BJ (cell line): ENCODE measurements at places on chromosomes 12 and 14. TPM values are rescaled to one million over a fixed set of nuclear protein-coding genes. Genes with fewer than 3 reads are reported as not detected.

Gene C12orf42
- polyA plus RNA-seq = not detected in 2 replicates

Gene SVOP
- not detected in 2 replicates for polyA plus RNA-seq

Gene ARMH4
- 1.6 and 1.8 TPM in 2 replicates for polyA plus RNA-seq

Gene SERPINA3
- polyA plus RNA-seq = 0.70 and 0.91 TPM in 2 replicates

Gene TMEM229B
- 0.25 and 0.37 TPM in 2 replicates for polyA plus RNA-seq

Gene AQP5
- not detected in 2 replicates for polyA plus RNA-seq

Gene RTL1
- not detected in 2 replicates for polyA plus RNA-seq

Gene C1QL4
- polyA plus RNA-seq = not detected in 2 replicates

Gene RTN1
- polyA plus RNA-seq = 0.18 and 0.36 TPM in 2 replicates

Gene WDR89
- polyA plus RNA-seq = 2.0 and 5.6 TPM in 2 replicates

Gene ABCB9
- 3.9 and 6.1 TPM in 2 replicates for polyA plus RNA-seq

Gene ZDHHC22
- not detected in 2 replicates for polyA plus RNA-seq

Gene AMIGO2
- 107 and 149 TPM in 2 replicates for polyA plus RNA-seq

Gene ACRBP
- 0.17 and 0.40 TPM in 2 replicates for polyA plus RNA-seq

Gene KRT82
- polyA plus RNA-seq = not detected in 2 replicates

Gene GARIN6
- not detected in 2 replicates for polyA plus RNA-seq

Gene RIPK3
- 4.3 and 4.4 TPM in 2 replicates for polyA plus RNA-seq

Gene SLCO1A2
- not detected in 2 replicates for polyA plus RNA-seq

Gene HCAR3
- polyA plus RNA-seq = not detected in 2 replicates

Gene CFL2
- 81.4 and 206 TPM in 2 replicates for polyA plus RNA-seq

Gene FAM90A1
- polyA plus RNA-seq = 0.20 and 0.22 TPM in 2 replicates

Gene CRY1
- polyA plus RNA-seq = 6.9 and 10.9 TPM in 2 replicates

Gene NEUROD4
- not detected in 2 replicates for polyA plus RNA-seq

Gene DLK1
- not detected in 2 replicates for polyA plus RNA-seq

Gene KRT81
- polyA plus RNA-seq = 15.7 and 24.7 TPM in 2 replicates

Gene SCNN1A
- 0.18 and 0.36 TPM in 2 replicates for polyA plus RNA-seq

Gene TMEM132D
- polyA plus RNA-seq = 0.02 TPM in 2 replicates

Gene NUP37
- 22.6 and 46.2 TPM in 2 replicates for polyA plus RNA-seq

Gene CYP27B1
- 0.76 and 0.91 TPM in 2 replicates for polyA plus RNA-seq

Gene RASSF9
- 0.09 and 0.16 TPM in 2 replicates for polyA plus RNA-seq

Gene MANSC4
- polyA plus RNA-seq = not detected in 2 replicates

Gene HOXC12
- 0.05 and 0.06 TPM in 2 replicates for polyA plus RNA-seq

Gene POTEG
- not detected in 2 replicates for polyA plus RNA-seq

Gene LBHD2
- polyA plus RNA-seq = not detected in 2 replicates

Gene LAG3
- polyA plus RNA-seq = 0.28 and 0.50 TPM in 2 replicates

Gene DTX1
- not detected in 2 replicates for polyA plus RNA-seq

Gene SLC25A47
- polyA plus RNA-seq = not detected in 2 replicates

Gene AKAP5
- polyA plus RNA-seq = 0.17 and 0.40 TPM in 2 replicates

Gene OR4E2
- polyA plus RNA-seq = not detected in 2 replicates

Gene CCDC177
- polyA plus RNA-seq = not detected in 2 replicates

Gene TAS2R8
- not detected in 2 replicates for polyA plus RNA-seq

Gene LGALS3
- polyA plus RNA-seq = 182 and 197 TPM in 2 replicates

Gene FRMD6
- 507 and 540 TPM in 2 replicates for polyA plus RNA-seq

Gene TTC6
- not detected in 2 replicates for polyA plus RNA-seq

Gene PLD4
- polyA plus RNA-seq = 0.02 and 0.05 TPM in 2 replicates

Gene MYF5
- not detected in 2 replicates for polyA plus RNA-seq

Gene MYO1H
- not detected in 2 replicates for polyA plus RNA-seq

Gene BMAL2
- 3.6 and 8.4 TPM in 2 replicates for polyA plus RNA-seq

Gene CIROP
- 0.05 and 0.07 TPM in 2 replicates for polyA plus RNA-seq

Gene SLC6A15
- polyA plus RNA-seq = 0.01 TPM in 1 of 2 replicates, not detected in the other

Gene AMN
- 0.04 and 0.17 TPM in 2 replicates for polyA plus RNA-seq

Gene TMPRSS12
- polyA plus RNA-seq = not detected in 2 replicates

Gene RPL10L
- not detected in 2 replicates for polyA plus RNA-seq

Gene DPY19L2
- polyA plus RNA-seq = 2.2 and 3.8 TPM in 2 replicates

Gene TSHR
- polyA plus RNA-seq = not detected in 2 replicates

Gene CAPZA3
- polyA plus RNA-seq = not detected in 2 replicates

Gene TGFB3
- 5.8 and 6.7 TPM in 2 replicates for polyA plus RNA-seq

Gene CLEC14A
- 0.12 and 0.23 TPM in 2 replicates for polyA plus RNA-seq
